ENCODE measurements at places on chromosomes 6 and 20.

- no peak for DNase-seq
Measured at GRCh38 chr6:78578430-78578829, 288.9 kb upstream of the IRAK1BP1 start.

DNA sequence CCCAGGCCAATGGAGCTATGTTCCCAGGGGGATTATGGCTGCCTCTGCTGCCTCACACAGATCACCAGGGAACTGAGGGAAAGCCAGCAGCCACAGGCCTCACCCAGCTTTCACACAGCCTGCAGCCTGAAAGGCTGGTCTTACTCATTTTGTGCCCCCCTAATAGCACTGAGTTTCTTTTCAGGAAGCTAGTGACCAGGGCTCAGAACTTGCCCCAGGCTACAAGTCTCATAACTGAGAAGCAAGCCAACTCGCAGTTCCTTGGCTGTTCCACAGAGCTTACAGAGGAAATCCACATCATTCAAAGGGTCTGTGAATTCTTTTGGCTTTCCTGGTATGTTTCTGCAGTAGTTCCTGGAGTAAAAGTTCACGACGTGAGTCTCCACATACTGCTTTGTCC is 524.8 kb upstream of the GJE1 start:
- no peak for DNase-seq

DNA sequence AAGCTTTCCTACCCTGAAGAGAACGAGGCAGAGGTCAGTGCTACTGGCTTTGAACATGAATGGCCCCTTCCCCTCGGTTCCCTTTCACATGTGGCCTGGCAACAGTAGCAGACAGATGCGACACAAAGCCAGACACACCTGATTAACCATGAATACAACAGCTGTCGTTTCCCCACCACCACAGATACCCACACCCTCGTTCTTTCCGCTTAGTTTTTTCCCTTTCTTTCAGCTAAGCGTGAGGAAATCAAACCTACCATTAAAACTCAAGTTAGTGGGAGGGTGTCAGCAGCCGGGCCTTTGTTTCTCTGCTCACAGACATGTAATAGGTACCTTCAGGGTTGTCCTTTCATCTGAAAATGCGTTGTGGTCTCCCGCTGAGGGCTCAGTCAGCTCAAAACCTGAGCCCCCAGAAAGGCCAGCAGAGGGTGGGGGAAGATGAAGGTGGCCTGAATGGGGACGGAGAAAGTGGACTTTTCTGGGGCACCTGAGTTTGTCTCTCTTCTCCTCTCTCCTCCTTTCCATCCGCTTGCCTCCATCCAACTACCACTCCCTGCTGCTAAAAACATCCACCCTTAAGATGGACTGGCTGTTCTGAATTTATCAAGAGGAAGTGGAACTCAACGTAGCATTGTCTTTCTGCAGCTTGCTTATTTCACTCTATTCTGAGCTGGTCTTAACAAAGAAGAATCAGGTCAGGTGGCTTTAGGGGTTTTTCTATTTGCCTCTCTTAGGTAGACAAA is 516.6 kb upstream of the JARID2 start:
- DNase-seq, result no peak

- no peak for DNase-seq
Measured at GRCh38 chr20:48273843-48274242, 488.6 kb upstream of the SULF2 start.

GRCh38 chr6:170013815-170014214 is 262.4 kb downstream of the ERMARD start:
- DNase-seq, result no peak

GRCh38 chr20:50050660-50051308 is 62.2 kb downstream of the UBE2V1 start:
- DNase-seq, result no peak

GRCh38 chr20:6034134-6034969 is 19.5 kb downstream of the LRRN4 start:
- DNase-seq, result no peak

DNA sequence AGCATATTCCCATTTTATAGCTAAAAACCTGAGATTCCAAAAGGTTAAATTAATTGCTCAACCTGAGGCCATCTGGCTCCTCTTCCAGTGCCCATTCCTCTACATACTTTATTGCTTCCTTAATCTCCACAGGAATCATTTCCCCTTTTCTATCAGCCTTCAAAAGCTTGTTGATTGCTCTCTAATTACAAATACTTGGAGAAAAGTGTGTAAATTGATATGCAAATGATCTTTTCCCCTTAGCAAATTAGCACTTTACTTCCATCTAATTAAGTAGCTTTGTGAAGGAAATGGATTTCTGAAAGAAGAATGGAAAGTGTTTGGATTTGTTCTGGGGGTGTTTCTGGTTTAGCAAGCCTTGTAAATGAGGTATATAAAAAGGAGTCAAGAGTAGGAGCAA is 323.3 kb downstream of the GRIK2 start:
- DNase-seq, result no peak
